ENCODE measurements at places on chromosomes 2 and 18.
A peak's percentile ranks its signal among the peaks of the same experiment; 100 is the strongest.

- DNase-seq: no peak
Measured at GRCh38 chr2:164589522-164589921, 31.8 kb downstream of the GRB14 start.

DNA sequence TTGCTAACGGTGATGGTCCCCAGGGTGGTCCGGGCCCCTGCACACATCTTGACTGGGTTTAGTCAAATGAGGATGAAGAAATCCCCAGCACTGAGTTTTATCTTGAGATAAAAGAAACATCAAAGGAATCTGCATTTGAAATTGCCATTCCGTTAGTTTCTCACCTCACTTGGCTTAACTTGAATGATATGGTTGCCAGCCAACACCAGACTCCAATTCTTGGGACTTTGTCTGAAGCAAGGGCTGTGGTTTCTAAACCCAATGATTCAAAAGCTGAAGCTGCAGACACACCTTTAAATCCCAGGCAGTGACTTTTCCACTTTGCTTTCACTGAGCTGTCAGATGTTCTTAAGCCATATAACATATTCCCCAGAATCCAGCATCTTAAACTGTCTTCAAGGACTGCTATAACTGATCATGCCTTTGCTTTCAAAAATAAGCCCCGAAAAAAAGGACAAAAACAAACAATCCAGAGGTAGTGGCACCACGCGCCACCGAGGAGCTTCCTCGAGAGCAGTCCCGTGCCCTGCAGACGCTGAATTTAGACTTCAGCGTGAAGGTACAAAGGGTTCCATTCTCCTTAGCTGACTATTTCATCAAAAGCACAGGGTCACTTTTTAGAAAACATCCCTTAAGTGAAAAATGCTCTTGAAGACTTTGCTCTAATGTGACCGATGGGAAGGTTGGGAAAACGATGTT is 189.3 kb downstream of the HDAC4 start:
- peak; percentile 52 for DNase-seq

- no peak for DNase-seq
Measured at GRCh38 chr2:170455617-170456426, 259.3 kb upstream of the SP5 start.

DNA sequence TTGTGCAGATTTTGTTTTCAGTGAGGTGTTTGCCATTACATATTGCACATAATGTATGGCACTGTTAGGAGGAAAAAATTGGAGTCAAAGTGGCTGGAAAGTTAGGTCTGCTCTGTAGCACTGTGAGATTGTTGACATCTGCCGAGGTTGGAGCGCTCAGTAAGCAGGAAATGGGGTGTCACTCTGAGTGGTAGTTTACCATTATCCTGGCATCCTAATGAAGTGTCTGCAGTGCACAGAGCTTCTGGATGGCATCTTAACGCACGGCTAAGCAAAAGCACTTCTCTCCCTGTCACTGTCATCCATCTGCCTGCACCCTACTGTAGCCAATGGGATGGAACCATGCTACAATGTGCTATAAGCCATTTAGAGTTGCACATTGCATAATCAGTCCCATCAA is 561.9 kb downstream of the ARHGAP15 start:
- DNase-seq: no peak

DNA sequence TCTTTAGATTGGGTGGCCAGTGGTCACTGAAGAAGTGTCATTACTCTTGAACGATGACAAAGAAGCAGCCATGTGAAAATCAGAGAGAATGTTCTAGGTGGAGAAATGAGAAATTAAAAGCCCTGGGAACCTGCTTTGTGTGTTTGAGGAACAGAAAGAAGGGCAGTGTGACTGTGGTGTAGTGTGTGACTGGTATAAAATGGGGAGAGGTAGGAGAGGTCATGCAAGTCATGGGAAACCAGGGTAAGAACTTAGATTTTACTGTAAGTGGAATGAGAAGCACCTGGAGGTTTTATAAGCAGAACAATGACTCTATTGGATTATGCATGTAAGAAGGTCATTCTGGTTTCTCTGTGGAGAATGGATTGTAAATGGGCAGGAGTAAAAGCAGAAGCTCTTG is 12.2 kb downstream of the ICOS start:
- DNase-seq: no peak

- no peak for DNase-seq
Measured at GRCh38 chr2:227772197-227772661, 26.5 kb downstream of the SCYGR8 start.

All from hypothalamus (tissue), 51 donors.